ENCODE measurements at places on chromosomes 16 and 17. TPM values are rescaled to one million over a fixed set of nuclear protein-coding genes. Genes with fewer than 3 reads are reported as not detected.

- peaks cover 42% of the 10 kb centered on the region for H3K4me1 ChIP-seq
- H3K36me3 ChIP-seq, result no peaks in the 10 kb centered on the region
- DNase-seq, result peak; percentile 73
- no peaks in the 10 kb centered on the region for H3K27me3 ChIP-seq
Measured at GRCh38 chr16:87464691-87465300, 28.0 kb downstream of the ZCCHC14 start.

GRCh38 chr17:83080579-83080857, 1.1 kb downstream of the METRNL start:
- peaks cover 12% of the 10 kb centered on the region for H3K4me1 ChIP-seq
- H3K27ac ChIP-seq, result peak overlapping the region; percentile 77
- peak overlapping the region; percentile 86 for H3K4me3 ChIP-seq
- H3K36me3 ChIP-seq, result no peaks in the 10 kb centered on the region

DNA sequence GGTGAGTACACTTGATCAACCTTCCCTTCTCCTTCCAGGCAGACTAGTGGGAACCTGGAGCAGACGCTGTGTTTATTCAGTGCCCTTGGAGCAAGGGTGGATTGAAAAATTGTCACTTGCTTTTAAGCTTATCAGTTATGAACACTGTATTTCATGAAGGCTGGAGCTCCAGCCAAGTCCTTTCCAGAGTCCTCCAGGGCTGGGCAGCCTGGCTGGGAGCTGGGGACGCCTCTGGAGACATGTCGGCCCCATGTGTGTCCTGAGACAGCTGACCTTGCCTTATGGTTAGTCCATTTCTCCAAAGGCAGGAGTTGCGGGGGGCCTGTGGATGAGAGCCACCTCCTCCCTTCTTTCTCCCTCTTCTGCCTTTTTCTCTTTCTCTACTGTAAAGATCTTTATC, 67.0 kb downstream of the RAP1GAP2 start:
- no peaks in the 10 kb centered on the region for H3K27me3 ChIP-seq
- H3K27ac ChIP-seq, result peak overlapping the region; percentile 15
- H3K4me3 ChIP-seq, result peak overlapping the region; percentile 43
- DNase-seq, result no peak
- peaks cover 3% of the 10 kb centered on the region for H3K4me1 ChIP-seq
- H3K36me3 ChIP-seq, result no peaks in the 10 kb centered on the region

DNA sequence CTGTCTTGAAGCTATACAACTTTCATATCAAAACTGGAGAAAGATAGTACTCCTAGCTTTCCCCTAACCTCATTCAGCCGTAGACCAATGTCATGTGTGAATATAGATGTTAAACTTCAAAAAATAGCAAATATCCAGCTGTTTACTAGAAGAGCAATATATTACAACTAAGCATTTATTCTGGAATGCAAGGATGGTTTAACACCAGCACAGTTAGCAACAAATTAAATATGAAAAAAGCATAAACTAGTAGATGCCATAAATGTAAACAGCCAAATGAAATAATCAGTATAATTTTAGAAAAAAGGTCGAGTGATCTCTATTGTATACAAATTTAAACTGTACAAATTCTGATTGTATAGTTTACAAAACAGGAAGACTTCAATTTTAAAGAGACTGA, 59.7 kb downstream of the SDR42E1 start:
- no peaks in the 10 kb centered on the region for H3K27me3 ChIP-seq
- no peak overlapping the region for H3K4me3 ChIP-seq
- H3K36me3 ChIP-seq, result no peaks in the 10 kb centered on the region
- no peak for DNase-seq
- H3K4me1 ChIP-seq, result no peaks in the 10 kb centered on the region

- no peaks in the 10 kb centered on the region for H3K27me3 ChIP-seq
- no peak for DNase-seq
- no peaks in the 10 kb centered on the region for H3K4me1 ChIP-seq
- no peaks in the 10 kb centered on the region for H3K36me3 ChIP-seq
- H3K4me3 ChIP-seq, result no peak overlapping the region
Measured at GRCh38 chr16:10667239-10667638, 27.5 kb downstream of the TEKT5 start.

- H3K27me3 ChIP-seq, result no peaks in the 10 kb centered on the region
- no peak for DNase-seq
- no peak overlapping the region for H3K4me3 ChIP-seq
- peaks cover 68% of the 10 kb centered on the region for H3K4me1 ChIP-seq
- H3K36me3 ChIP-seq, result no peaks in the 10 kb centered on the region
- no peak overlapping the region for H3K27ac ChIP-seq
Measured at GRCh38 chr16:85625053-85625452, 11.9 kb downstream of the GSE1 start.

DNA sequence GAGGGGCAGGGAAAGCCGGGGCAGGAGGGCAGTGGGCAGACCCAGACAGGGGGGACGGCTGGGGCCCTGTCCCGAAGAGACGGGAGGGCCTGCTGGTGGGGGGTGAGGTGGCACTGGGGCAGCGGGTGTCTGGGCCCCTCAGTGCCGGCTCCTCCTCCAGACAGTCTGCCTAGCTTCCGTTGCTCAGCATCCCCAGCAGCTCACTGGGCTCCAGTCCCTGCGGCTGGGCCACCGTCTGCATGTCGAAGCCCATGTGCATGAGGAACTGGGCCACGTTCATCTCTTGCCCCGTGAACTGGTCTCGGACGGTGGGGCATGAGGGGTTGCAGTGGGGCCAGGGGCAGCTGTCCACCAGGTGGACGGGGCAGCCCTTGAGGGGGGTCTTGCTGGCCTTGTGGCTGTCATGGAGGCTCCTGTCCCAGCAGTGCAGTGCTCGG, 5.8 kb upstream of the MYADML2 start:
- no peaks in the 10 kb centered on the region for H3K27me3 ChIP-seq
- no peak overlapping the region for H3K4me3 ChIP-seq
- H3K27ac ChIP-seq, result no peak overlapping the region
- DNase-seq, result no peak

Gene NPW
- 1.1 TPM for total RNA-seq
